GM12878 (cell line): ENCODE measurements at places on chromosomes 4 and X.

GRCh38 chrX:77426811-77427210 lies 20.4 kb upstream of the FGF16 start:
- H3K4me1 ChIP-seq, result no peaks in the 10 kb centered on the region
- no peak for DNase-seq
- H3K4me3 ChIP-seq, result no peak overlapping the region
- H3K27me3 ChIP-seq, result no peaks in the 10 kb centered on the region
- no peak overlapping the region for H3K27ac ChIP-seq
- no peaks in the 10 kb centered on the region for H3K36me3 ChIP-seq

GRCh38 chr4:138953961-138954371 lies 61.6 kb upstream of the NOCT start:
- no peaks in the 10 kb centered on the region for H3K36me3 ChIP-seq
- no peaks in the 10 kb centered on the region for H3K27me3 ChIP-seq
- no peak overlapping the region for H3K4me3 ChIP-seq
- DNase-seq, result no peak
- H3K4me1 ChIP-seq, result no peaks in the 10 kb centered on the region

DNA sequence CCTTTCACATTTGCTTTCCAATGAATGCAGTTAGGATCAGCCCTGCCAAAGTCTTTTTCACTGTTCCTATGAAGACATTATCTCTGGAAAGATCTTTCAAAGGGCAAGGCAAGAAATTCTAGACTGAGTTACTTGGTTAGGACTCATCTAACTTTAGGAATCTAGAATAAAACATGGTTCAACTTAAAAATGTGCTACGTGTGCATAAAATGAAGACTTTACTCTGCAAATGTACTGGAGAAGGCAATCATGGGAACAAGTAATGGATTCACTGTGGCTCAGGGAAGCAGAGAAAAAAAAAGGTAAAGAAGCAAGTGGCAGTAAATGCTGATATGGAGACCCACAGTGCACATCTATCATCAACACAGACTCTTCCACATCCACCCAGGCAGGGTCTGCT lies 297.4 kb downstream of the HNRNPD start:
- no peak overlapping the region for H3K4me3 ChIP-seq
- no peak for DNase-seq
- H3K27ac ChIP-seq, result no peak overlapping the region
- no peaks in the 10 kb centered on the region for H3K36me3 ChIP-seq
- no peaks in the 10 kb centered on the region for H3K4me1 ChIP-seq

- no peak within 1 kb of the TSS for H3K27ac ChIP-seq
- no peak within 1 kb of the TSS for H3K4me3 ChIP-seq
- no peak for DNase-seq
- H3K36me3 ChIP-seq, result no peaks in the 10 kb centered on the region
Observed at GRCh38 chr4:2059046-2059725, at the start of gene NAT8L. TSS of gene NAT8L (plus strand) at chr4:2059327. CDS start at chr4:2059512, 185 bp downstream.

GRCh38 chr4:88697141-88697540 lies 488 bp downstream of the NAP1L5 start:
- H3K27ac ChIP-seq, result peak overlapping the region; percentile 33
- no peak for DNase-seq
- no peaks in the 10 kb centered on the region for H3K27me3 ChIP-seq
- peak overlapping the region; percentile 82 for H3K4me3 ChIP-seq
- no peaks in the 10 kb centered on the region for H3K4me1 ChIP-seq
- no peaks in the 10 kb centered on the region for H3K36me3 ChIP-seq

GRCh38 chrX:153598541-153599191 lies at the start of gene CCNQ:
TSS of gene CCNQ (minus strand) at chrX:153599139. CDS start at chrX:153599073, 66 bp downstream.
- peak within 1 kb of the TSS; percentile 48; the same call in 1 of the 2 replicates for H3K27ac ChIP-seq
- H3K27me3 ChIP-seq, result no peaks in the 10 kb centered on the region
- no peaks in the 10 kb centered on the region; the same call in 1 of the 2 replicates for H3K4me1 ChIP-seq
- peak within 1 kb of the TSS; percentile 68 for H3K4me3 ChIP-seq
- DNase-seq, result no peak

GRCh38 chrX:136906921-136907510 lies 26.5 kb upstream of the RBMX start:
- H3K27ac ChIP-seq, result no peak overlapping the region
- H3K27me3 ChIP-seq, result no peaks in the 10 kb centered on the region
- H3K36me3 ChIP-seq, result no peaks in the 10 kb centered on the region
- H3K4me1 ChIP-seq, result no peaks in the 10 kb centered on the region; the same call in 1 of the 2 replicates

- peaks cover 5% of the 10 kb centered on the region for H3K27me3 ChIP-seq
- no peaks in the 10 kb centered on the region for H3K4me1 ChIP-seq
- H3K27ac ChIP-seq, result no peak within 1 kb of the TSS
- no peaks in the 10 kb centered on the region for H3K36me3 ChIP-seq
- 0 out of 2 replicates have a peak within 1 kb of the TSS, but pooled peaks have one; percentile 1 for H3K4me3 ChIP-seq
Observed at GRCh38 chr4:57109847-57110639, at the start of gene IGFBP7. TSS of gene IGFBP7 (minus strand) at chr4:57110385. CDS start at chr4:57110351, 34 bp downstream.

GRCh38 chr4:20305976-20306375 lies 54.3 kb downstream of the SLIT2 start:
- H3K4me3 ChIP-seq, result no peak overlapping the region
- no peaks in the 10 kb centered on the region for H3K27me3 ChIP-seq
- H3K4me1 ChIP-seq, result no peaks in the 10 kb centered on the region
- DNase-seq, result no peak
- H3K27ac ChIP-seq, result no peak overlapping the region
- H3K36me3 ChIP-seq, result no peaks in the 10 kb centered on the region

GRCh38 chr4:87844452-87844851 lies 11.7 kb downstream of the MEPE start:
- no peak for DNase-seq
- H3K27ac ChIP-seq, result no peak overlapping the region
- H3K36me3 ChIP-seq, result no peaks in the 10 kb centered on the region
- no peaks in the 10 kb centered on the region for H3K4me1 ChIP-seq
- H3K4me3 ChIP-seq, result no peak overlapping the region

GRCh38 chr4:89069481-89069880 lies 12.5 kb upstream of the FAM13A start:
- H3K27me3 ChIP-seq, result no peaks in the 10 kb centered on the region
- no peak overlapping the region for H3K4me3 ChIP-seq
- DNase-seq, result peak; percentile 40
- H3K4me1 ChIP-seq, result no peaks in the 10 kb centered on the region; the same call in 1 of the 2 replicates
- H3K36me3 ChIP-seq, result no peaks in the 10 kb centered on the region
- no peak overlapping the region for H3K27ac ChIP-seq

DNA sequence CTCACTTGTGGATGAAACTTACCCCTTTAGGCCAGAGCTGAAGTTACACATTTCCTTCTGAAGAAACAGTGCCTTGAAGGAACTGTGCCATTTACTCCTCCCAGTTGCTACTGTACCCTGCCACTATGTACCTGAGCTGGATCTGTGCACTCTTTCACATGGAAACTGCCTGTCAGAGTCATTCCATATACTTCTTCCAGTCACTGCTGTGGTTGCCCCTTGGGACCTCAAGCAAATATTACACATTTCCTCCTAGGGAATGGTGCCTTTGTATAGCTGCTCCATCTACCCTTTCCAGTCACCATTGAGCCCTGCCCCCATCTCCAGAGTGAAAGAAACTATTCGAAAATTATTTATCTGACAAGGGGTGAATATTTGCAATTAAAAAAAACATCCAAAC lies 1328.3 kb downstream of the TECRL start:
- H3K27me3 ChIP-seq, result no peaks in the 10 kb centered on the region
- no peak for DNase-seq
- no peaks in the 10 kb centered on the region for H3K36me3 ChIP-seq
- H3K4me1 ChIP-seq, result no peaks in the 10 kb centered on the region

DNA sequence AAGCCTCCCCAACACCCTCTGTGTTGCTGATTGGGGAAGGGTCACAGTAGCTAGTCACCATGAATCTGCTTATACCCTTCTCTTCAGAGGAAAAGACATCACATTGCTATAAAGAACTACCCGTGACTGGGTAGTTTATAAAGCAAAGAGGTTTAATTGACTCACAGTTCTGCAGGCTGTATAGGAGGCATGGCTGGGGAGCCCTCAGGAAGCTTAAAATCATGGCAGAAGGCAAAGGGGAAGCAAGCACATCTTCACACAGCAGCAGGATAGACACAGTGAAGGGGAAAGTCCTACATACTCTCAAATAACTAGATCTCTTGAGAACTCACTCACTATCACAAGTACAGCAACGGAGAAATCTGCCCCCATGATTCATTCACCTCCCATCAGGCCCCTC lies 229.4 kb upstream of the FTHL17 start:
- H3K4me3 ChIP-seq, result no peak overlapping the region
- no peaks in the 10 kb centered on the region for H3K36me3 ChIP-seq
- no peaks in the 10 kb centered on the region for H3K4me1 ChIP-seq
- H3K27me3 ChIP-seq, result no peaks in the 10 kb centered on the region; the same call in 1 of the 2 replicates
- H3K27ac ChIP-seq, result no peak overlapping the region

DNA sequence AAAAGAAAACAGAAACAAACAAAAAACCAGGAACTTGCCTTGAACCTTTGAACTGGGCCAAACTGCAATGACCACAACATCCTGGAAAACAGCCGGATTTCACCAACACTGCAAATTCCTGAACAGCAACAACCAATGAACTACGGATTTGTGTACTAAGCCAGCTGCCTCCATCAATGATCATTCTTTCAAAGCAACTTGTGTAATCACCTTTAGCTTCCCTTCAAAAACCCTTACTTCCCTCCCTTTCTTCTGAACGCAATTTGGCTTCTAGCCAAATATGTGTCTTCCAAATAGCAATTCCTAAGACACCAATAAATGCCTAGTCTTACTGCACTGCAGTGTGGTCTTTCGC lies 98.5 kb upstream of the FAM47C start:
- H3K27ac ChIP-seq, result no peak overlapping the region
- H3K4me1 ChIP-seq, result no peaks in the 10 kb centered on the region
- no peaks in the 10 kb centered on the region for H3K36me3 ChIP-seq

DNA sequence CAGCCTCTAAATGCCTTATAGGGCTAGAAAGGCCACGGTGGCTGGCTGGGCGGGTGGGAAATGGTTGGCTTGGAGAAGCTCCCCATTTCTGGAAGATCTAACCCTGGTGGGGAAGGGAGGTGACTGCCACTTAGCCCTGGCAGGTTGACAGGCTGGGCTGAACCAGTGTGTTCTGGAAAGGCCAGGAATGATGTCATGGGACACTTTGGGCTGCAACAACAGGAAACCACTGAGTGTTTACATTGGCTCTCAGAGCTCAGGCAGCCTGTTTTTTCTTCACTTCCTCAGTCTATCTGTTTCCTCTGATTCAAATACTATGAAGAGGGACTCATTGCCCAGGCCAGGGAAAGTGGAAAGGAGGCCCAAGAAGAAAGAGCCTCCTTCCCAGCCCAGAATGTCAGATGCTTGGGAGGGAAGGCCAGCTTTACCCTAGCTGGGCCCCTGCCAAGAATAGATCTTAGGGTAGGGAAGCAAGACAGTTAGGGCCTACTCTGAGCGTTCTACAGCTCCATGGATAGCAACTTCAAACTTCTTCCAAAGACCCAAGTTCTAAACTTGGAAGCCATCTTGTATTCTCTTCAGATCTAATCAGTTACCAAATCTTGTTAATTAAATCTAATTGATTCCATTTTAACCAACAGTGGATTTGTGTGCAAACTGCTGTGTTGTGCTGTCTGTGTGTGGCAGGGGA lies 65.8 kb upstream of the MSN start:
- H3K27me3 ChIP-seq, result no peaks in the 10 kb centered on the region
- H3K36me3 ChIP-seq, result no peaks in the 10 kb centered on the region
- no peak for DNase-seq
- no peak overlapping the region for H3K27ac ChIP-seq
- H3K4me3 ChIP-seq, result no peak overlapping the region

- H3K4me3 ChIP-seq, result no peak overlapping the region
- H3K4me1 ChIP-seq, result no peaks in the 10 kb centered on the region
- no peaks in the 10 kb centered on the region for H3K27me3 ChIP-seq
- no peak overlapping the region for H3K27ac ChIP-seq
- no peak for DNase-seq
- no peaks in the 10 kb centered on the region for H3K36me3 ChIP-seq
Observed at GRCh38 chr4:37381040-37381668, 136.6 kb downstream of the NWD2 start.

DNA sequence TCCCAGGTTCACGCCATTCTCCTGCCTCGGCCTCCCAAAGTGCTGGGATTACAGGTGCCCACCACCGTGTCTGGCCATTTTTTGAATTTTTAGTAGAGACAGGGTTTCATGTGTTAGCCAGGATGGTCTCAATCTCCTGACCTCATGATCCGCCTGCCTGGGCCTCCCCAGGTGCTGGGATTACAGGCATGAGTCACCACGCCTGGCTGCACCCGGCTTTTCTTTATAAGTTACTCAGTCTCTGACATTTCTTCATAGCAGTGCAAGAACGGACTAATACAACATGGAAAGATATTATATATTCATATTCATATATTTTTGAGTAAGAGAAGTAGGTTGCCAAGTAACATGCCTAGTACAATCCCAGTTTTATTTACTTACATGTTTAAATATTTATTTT lies 22.9 kb downstream of the SHROOM3 start:
- DNase-seq, result no peak
- no peaks in the 10 kb centered on the region for H3K36me3 ChIP-seq
- H3K4me3 ChIP-seq, result no peak overlapping the region
- no peaks in the 10 kb centered on the region for H3K27me3 ChIP-seq

DNA sequence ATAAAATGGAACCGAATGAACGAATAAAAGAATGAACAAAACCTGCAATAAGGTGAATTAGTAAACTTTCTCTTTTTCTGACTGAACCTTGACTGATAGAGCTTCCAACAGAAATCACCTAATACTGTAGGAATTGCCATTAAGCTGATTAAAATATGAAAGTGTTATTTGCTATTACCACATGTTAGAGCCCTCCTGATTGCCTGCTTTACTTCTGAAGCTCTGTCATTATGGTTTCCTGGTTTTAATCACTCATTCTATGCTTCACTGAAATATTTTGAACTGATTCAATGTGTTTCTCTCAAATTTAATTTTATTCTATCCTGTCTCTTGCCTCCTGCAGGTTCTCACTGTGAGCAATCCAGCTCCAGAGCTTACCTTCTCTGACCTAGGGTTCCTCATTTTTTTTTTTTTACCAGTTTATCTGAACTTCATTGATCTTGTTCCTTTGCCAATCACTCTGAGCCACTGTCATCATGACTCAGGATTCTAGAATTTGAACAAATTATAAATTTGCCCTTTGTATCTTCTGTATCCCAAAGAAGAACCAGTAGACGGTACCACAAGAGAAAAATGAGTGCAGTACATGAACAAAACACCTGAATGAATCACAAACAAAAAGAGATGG lies 48.1 kb upstream of the UGT2B15 start:
- no peak overlapping the region for H3K27ac ChIP-seq
- H3K4me3 ChIP-seq, result no peak overlapping the region
